ENCODE measurements at places on chromosomes 16 and 17.

DNA sequence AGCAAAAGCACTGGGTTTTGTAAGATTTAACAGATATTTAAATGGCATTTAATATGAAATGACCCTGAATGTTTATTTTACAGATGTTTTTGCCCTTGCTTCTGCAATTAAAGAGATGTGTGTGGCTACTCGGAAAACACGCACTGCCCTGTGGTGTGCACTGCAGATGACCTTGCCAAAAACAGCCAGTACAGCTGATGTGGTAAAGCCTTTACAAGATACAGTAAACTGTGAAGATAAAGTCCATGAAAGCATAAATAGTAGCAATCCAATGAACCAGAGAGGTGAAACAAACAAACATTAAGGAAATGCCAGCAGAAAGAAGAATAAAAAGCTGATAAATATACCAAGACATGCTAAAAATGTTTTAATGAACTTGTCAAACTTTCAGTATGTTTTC lies 15.7 kb downstream of the CCDC43 start:
- no peak for DNase-seq

GRCh38 chr16:8155275-8155674 lies 435.0 kb downstream of the TMEM114 start:
- DNase-seq, result no peak

DNA sequence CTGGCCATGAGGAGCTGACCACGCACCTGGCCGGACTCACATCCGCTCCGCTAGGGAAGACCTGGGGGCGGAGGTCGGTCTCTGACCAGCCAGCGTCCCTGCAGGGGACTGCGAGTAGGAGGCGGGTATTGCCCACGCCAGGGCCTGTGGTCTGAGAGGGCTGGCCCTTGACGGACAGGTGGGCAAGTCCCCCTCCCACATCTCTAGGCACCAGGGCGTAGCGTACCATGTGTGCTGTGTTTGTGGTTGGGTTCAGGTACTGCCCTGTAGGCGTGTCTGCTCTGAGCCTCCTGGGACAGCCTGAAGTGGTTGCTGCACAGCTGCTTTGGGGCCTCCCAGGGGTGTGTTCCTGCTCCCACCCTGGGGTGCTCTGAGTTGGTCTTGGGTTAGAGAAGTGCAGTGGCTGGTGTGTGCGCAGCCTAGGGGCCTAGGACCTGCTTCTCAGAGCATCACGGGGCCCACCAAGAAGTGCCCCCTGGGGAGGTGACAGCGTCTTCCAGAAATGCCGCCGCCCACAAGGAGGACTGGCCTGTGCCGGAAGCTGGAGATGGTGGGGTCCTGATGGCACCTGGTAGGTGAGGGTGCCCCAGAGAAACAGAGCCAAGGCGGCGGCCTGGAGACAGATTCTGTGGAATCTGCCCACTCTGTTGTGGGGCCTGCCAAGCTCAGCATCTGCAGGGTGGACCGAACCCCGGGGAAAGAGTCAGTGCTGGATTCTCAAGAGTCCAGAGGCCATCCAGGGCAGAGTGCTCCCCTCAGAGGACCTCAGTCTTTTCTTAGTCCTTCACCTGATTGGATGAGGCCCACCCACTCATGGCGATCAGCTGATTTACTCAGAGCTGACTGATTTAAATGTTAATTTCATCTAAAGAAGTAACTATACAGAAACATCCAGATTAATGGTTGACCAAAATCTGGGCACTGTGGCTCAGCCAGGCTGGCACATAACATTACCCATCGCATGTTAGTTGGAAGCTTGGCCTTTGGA lies 48.3 kb downstream of the WDR45B start:
- DNase-seq, result no peak

- DNase-seq, result no peak
Measured at GRCh38 chr17:74544991-74545842, 698 bp downstream of the CD300C start.

- no peak for DNase-seq
Measured at GRCh38 chr17:21382560-21383495, 6.7 kb downstream of the KCNJ12 start.

DNA sequence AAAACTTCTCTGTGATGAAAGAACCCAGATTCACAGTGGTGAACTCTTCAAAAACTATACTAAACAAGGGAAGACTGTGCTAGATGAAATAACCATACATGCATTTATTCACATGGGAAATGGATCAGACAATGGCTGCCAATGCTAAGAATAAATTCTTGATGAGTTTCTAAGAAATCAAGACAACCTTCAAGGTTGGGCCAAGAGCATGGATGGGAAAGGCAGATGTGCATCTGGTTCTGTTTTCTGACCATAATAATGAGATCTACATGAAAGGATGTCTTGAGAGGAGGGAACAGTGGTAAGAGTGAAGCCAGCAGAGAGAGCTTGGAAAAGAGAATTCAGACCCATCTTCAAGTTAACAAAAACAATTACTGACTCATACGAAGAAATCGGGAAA lies 31.4 kb downstream of the ANKRD11 start:
- no peak for DNase-seq

DNA sequence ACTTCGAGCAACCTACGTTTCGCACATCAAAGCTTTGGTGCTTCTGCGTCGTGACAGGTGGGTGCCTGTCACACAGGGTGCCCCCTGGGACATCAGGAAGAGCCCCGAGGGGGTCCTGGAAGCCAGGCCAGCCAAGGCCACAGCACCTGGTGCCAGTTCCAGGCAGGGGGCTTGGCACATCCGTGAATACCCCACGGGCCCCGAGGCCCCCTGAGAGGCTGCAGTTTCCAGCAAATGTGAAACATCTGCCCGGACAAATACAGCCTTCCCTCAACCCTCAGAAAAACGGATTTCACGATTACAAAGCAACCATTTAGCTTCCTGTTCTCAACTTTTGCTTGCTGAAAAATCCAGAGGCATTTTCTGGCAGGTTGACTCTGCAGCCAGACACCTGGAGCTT lies 109.3 kb upstream of the METRNL start:
- no peak for DNase-seq

- DNase-seq, result no peak
Measured at GRCh38 chr16:50657241-50657640, 23.9 kb downstream of the SNX20 start.

DNA sequence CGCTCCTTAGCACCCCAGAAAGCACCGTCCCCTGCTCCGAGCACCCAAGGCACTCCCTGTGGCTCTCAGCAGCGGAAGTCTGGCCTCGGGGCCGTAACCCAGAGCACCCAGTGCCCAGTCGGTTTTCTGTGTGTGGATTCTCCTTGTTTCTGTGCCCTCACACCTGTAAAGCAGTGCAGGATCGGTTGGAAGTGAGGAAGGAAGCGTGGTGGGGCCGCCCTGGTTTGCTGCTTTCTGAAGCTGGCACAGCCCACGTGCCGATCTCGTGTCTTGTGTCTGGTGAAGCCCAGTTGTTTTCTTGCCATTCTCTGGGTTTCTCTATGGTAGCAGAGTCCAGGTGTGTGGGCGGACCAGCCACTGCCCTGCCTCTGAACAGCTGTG lies 3.7 kb downstream of the ACSF3 start:
- DNase-seq, result no peak

- DNase-seq, result no peak
Measured at GRCh38 chr17:37648555-37648954, 5.3 kb upstream of the DDX52 start.

GRCh38 chr17:1649844-1650501 lies at the start of gene RILP:
RILP (minus strand) TSS chr17:1649866; CDS start chr17:1649804, 62 bp downstream.
- DNase-seq, result peak; percentile 26

GRCh38 chr17:34012709-34013375 lies 242.2 kb upstream of the CCL2 start:
- no peak for DNase-seq

DNA sequence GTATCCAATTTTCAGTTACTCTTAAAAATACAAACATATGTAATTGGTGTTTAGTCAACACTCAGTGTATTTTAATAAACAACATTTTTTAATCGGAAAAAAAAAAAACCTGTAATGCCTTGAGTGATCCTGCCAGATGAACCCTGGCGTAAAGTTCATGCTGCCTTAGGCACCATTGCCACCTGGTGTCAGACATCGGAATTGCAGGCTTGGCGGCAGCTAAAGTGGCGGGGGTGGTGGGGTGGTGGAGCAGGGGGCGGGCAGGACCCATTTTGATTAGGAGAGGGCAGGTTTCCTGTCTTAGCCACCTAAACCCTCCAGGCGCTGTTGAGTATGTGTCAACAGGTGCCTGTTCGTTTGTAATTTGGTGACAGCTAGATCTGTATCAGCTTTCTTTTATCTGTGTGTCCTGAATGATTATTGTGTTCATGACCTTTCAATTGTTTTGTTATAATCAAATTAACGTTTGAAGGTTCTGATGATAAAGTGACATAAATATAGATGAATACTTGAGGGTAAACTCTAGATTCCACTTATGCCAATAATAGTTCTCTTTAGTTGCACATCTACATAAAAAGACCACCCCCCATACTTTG lies 588.7 kb downstream of the CDH13 start:
- peak; percentile 36 for DNase-seq

- DNase-seq, result no peak
Measured at GRCh38 chr17:75011401-75012095, 922 bp upstream of the MRPL58 start.

GRCh38 chr17:42901535-42902229 lies 1.1 kb downstream of the G6PC1 start:
- DNase-seq, result no peak

GRCh38 chr17:2192367-2193057 lies 111.1 kb downstream of the SMG6 start:
- peak; percentile 38 for DNase-seq

GRCh38 chr17:63262751-63263476 lies 183.2 kb downstream of the CYB561 start:
- DNase-seq, result no peak

GRCh38 chr17:63082952-63083351 lies 116.9 kb downstream of the TANC2 start:
- DNase-seq, result no peak

GRCh38 chr17:3004150-3004801 lies 59.1 kb downstream of the OR1D5 start:
- DNase-seq, result peak; percentile 32

- DNase-seq, result peak; percentile 78
Measured at GRCh38 chr17:7356072-7356549, 1.2 kb downstream of the TMEM95 start.

GRCh38 chr17:77959126-77959925 lies 823 bp downstream of the TNRC6C start:
- no peak for DNase-seq
